ENCODE measurements at places on chromosomes 4 and X. TPM values are rescaled to one million over a fixed set of nuclear protein-coding genes. Genes with fewer than 3 reads are reported as not detected.

GRCh38 chr4:78604988-78605387 is 53.4 kb downstream of the ANXA3 start:
- no peak for DNase-seq

GRCh38 chrX:153065389-153065788 is 6.9 kb upstream of the PNMA6A start:
- no peak for DNase-seq

DNA sequence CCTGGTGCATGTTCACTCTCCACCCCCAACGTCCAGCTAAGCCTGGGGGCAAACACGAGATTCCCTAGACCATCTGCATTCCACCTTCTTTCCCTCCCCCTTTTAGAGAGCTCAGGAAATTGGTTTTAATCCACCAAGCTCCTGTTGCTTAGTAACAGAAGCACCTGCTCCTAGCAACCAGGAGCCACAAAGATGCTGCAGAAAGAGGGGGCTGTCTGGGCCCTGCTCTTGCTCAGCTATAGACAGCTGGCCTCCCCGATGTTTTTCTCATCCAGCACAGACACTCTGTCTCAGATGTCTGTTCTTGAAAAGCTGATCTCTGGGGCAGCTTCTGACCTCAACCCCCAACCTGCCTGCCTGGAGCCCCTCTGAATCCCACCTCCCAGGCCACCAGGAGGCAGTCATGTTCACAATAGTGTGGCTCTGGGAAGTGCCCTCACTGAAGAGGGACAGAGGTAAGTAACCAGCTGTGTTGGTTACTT is 71.5 kb downstream of the SLC16A2 start:
- DNase-seq, result no peak

GRCh38 chr4:74157154-74157553 is 764 bp upstream of the MTHFD2L start:
- DNase-seq, result peak; percentile 50

DNA sequence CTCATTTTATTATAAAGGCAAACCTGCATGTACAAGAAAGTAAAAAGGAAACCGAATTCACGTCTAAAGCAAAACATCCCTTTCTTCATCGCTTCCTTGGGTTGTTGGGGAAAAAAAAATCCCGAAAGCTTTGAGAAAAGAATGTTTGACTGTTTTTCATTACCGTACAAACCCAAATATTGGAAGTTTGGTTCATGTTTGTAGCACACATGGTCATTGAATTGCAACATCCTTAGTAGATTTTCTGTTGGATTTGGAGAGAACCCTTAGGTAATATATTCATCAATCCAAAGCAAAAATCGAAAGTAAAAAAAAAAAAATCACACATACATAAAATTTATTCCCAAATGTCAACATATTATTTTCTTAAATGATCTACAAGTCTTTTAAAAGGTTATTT is 420.3 kb downstream of the MAPK10 start:
- no peak for DNase-seq

DNA sequence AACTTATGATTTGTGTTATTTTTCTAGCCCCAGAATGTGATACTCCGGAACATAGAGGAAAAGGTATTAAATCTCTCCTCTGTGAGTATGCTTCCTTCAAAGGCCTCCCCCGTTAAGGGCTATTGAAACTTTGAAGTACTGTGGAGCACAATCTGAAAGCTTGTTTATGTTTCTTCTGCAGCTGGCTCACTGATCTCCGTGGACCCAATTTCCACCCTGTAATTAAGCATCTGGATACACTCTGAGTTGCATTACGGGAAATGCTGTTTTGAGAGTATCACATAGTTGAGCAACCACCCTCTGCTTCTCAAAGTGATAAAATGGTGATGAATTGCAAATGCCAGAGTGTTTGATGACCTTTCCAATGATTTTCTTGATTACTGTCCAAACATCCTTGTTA is 296.8 kb upstream of the PABPC5 start:
- DNase-seq, result no peak

- no peak for DNase-seq
These were observed 56.7 kb upstream of the SLC7A11 start for GRCh38 chr4:138298866-138299265.

- DNase-seq, result no peak
These were observed 54.6 kb upstream of the CLCN4 start for GRCh38 chrX:10102046-10102704.

DNA sequence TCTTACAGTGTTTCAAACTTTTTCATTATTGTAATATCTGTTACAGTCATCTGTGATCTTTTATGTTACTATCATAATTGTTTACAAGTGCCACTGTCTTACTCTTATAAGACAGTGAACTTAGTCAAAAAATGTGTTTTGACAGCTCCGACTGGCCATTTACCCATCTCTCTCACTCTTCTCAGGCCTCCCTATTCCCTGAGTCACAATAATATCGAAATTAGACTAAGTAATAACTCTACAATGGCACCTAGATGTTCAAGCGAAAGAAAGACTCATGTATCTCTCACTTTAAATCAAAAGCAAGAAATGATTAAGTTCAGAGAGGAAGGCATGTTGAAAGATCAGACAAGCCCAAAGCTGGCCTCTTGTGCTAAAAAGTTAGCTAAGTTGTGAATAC is 184.2 kb downstream of the CDS1 start:
- no peak for DNase-seq

DNA sequence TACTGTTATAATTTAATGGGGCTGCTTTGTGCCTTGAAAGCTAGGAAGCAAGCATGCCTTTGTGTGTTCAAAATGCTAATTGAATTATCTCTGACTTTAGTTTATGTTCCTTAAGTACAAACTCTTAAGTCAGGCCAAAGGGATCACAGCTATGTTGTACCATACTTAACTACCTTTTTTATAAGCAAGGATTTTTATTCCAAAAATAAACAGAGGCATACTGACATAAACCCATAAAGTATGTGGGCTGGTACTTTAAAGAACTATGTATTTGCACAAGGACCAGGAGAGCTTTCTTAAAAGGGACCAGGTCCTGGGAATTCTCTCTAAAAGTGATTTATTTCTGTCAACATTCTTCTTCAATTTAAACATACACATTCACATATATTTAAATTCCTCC is 57.8 kb upstream of the HCCS start:
- no peak for DNase-seq

GRCh38 chrX:152824841-152825374 is 5.6 kb downstream of the CETN2 start:
- DNase-seq, result no peak

- DNase-seq, result no peak
These were observed 6.1 kb upstream of the CXorf66 start for GRCh38 chrX:139971394-139971749.

DNA sequence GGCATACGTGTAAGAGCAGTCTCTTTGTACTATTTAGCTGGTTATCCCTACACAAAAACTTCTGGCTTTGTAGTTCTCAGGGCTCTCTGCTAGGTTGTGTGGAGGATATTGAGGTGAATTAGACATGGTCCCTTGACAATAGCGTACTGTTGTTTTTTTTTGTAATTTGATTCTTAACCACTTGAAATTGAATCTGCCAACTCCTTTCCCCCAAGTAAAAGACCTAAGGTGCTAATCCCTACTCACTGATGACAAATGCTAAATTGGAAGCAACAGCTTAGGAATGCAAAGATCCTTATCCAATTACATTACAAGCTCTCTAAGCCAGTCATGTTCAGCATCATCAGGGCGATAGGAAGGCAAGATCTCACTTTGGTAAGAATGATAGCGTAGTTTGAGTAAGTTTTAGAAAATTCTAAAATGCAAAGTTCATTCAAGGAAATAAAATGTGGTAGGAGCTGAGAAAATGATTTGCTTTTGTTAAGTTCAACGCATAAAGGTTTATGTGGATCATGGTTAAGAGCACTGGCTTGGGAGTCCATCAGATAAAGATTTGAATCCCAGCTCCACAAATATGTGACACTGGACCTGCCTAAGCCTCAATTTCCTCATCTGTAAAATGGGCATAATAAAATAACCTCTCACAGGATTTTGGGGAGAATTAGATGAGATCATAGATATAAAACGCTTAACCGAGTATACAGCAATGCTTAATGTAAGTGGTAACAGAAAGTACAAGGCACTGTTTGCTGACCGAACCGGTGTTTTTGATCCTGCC is 39.3 kb downstream of the DOCK11 start:
- peak; percentile 77 for DNase-seq

GRCh38 chrX:120653000-120653399 is 23.1 kb upstream of the C1GALT1C1 start:
- no peak for DNase-seq

GRCh38 chr4:22986881-22987280 is 294.1 kb downstream of the GBA3 start:
- DNase-seq, result no peak

DNA sequence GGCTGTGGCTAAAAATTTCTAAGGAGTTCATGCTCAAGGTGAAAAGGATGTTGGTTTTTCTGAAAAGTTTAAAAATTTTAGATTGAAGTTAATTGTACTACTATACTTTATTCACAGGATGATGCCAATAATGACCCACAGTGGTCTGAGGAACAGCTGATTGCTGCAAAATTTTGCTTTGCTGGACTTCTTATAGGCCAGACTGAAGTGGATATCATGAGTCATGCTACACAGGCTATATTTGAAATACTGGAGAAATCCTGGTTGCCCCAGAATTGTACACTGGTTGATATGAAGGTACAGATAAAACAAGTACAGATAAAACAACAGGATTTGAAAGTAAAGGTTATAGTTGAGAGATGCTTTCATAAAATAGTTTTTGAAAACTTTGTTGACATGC is 12.2 kb downstream of the PAICS start:
- no peak for DNase-seq

GRCh38 chrX:153238361-153238760 is 59.3 kb downstream of the MAGEA1 start:
- DNase-seq, result no peak

DNA sequence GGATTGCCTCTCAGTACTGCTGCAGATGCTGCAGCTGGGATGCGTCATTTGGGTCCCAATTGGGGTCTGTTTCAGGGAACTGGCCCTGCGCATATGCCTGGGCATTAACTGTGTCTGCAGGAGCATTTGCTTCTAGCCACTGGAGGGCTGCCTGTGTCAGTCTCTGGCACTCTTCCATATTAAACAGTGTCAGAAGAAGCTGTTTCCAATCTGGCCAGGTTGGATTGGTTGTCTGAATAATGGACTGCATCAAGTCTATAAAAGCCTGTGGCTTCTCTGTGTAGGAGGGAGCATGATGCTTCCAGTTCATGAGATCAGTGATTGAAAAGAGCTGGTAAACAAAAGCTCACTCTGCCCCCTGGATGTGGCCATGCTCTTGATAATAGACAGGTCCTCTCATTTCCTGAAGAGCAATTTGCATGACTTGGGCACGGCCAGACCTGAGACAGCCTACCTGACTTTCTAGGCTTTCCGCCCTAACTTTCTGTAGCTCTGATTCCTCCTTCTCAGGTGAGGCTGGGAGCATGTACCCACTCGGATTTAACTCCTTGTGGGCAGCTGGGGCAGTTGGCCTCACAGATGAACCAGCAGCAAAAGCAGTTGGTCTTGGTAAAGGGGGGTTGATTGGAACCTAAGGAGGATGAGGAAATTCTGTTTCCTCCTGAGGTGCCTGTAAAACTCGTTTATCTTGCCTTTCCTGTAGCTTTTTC is 29.2 kb downstream of the SULT1E1 start:
- peak; percentile 27 for DNase-seq

DNA sequence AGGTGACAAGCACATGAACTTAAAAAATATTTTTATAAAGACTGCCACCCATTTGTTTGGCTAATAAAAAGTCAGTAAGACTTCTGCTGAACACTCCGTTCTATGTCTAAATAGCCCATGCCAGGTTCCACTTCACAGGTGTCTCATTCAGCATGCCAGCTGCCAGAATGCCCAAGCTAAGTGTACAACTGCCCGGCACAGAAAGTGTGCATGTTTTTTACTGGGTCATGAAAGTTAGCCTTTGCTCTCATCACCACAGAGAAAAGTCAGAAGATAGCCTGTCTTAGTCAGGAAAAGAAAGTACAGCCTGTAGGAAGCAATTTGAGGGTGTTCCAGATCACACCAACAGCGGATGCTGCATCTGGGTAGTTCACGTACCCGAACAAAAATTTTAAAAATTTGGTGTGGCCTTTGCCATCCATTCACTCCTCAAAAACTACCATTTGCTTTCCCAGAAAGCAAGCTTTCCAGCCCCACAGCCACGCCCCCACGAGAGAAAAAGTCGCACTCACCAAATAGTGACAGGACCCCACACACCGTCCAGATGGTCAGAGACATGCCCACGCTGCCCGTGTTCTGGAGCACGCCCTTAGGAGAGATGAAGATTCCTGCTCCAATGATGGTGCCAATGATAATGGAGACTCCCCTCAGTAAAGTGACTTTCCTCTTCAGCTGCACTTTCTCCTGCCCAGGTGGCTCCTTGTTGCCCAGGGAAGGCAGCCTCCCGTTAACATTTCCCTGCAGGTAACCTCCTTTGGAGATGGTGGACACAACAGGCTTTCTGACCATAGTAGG is 671 bp downstream of the SLC7A11 start:
- DNase-seq, result peak; percentile 56

- no peak for DNase-seq
These were observed 124.1 kb upstream of the MAB21L2 start for GRCh38 chr4:150457802-150458201.

Gene PDCL2
- not detected for total RNA-seq

Gene ADAM29
- total RNA-seq, result not detected

Gene HHIP
- under 0.01 TPM for total RNA-seq

Gene L1CAM
- total RNA-seq, result 0.99 TPM

Gene TLR1
- total RNA-seq, result 1.3 TPM

Gene HSFX4
- total RNA-seq, result not detected

Gene ETDA
- not detected for total RNA-seq

Gene RASL11B
- 0.26 TPM for total RNA-seq

Gene PAGE2B
- not detected for total RNA-seq

Gene MAOB
- total RNA-seq, result 4.6 TPM

Gene F8A3
- 0.99 TPM for total RNA-seq

Gene RNF128
- 8.1 TPM for total RNA-seq

Gene RPL34
- total RNA-seq, result 867 TPM

Gene GUCY1A1
- total RNA-seq, result 23.4 TPM

Gene TMEM33
- 31.1 TPM for total RNA-seq
